ENCODE measurements at places on chromosomes 16 and 17. TPM values are rescaled to one million over a fixed set of nuclear protein-coding genes. Genes with fewer than 3 reads are reported as not detected.

- no peak for DNase-seq
Observed at GRCh38 chr16:30942426-30942806, 6.5 kb upstream of the ORAI3 start.

The CUEDC1 gene
- 60.7 TPM for total RNA-seq

The CLDN6 gene
- 0.26 TPM for total RNA-seq

GRCh38 chr16:79628501-79628975, 28.0 kb upstream of the MAF start:
- peak; percentile 39 for DNase-seq

The TBC1D3L gene
- 33.5 TPM for total RNA-seq

- no peak for DNase-seq
Observed at GRCh38 chr17:4160294-4160859, 17.4 kb downstream of the CYB5D2 start.

DNA sequence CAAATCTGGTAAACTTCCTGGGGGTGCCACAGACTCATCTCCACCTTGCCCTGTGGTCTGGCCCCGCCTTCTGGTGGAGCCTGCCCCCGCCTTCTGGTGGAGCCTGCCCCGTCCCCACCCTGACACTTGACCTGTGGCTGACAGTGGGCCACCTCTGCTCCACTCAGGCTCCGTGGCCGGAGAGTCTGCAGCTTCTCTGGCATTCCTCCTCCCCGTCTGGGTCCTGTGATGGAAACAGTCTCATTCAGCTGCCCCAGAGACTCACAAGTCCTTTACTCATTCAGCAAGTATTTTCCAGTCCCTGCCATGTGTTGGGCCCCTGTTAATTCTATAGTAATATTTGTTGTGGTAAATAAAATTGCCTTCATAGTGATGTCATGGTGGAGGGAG, 21.0 kb upstream of the G6PC1 start:
- DNase-seq: no peak

GRCh38 chr16:31347445-31347844, 7.5 kb upstream of the ITGAX start:
- DNase-seq: no peak

- no peak for DNase-seq
Observed at GRCh38 chr17:8072341-8072728, 15.2 kb downstream of the ALOX12B start.

The SLC4A1 gene
- total RNA-seq: not detected

DNA sequence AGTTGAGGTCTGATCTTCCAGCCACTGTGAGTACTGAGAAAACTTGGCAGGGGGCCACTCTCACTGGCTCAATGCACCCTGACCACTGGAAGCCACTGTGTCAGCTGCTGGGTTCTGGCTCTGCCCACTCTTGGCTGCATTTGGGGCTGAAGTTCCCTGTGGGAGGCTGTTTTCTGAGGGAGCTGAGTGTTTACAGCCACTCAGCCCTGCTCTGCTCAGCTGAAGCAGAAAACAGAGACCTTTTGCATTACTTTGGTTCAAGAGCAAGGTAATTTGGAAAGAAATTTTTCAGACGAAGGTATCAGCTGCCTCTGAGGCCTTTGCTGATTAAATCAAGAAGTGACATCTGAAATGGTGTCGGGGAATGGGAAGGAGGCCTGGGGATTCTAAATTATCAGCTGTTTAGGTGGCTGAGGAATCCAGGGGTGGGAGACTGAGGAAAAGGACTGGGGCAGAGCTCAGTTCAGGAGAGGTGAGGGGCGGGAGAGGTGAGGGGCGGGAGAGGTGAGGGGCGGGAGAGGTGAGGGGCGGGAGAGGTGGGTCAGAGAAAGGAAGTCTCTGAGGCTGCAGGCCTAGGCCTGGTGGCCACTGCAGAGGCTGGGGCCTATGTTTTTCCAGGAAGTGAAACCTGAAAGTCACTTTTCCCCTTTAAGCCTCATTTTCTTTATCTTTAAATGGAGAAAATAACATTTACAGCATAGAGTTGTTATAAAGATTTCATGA, at the start of gene ACSM5:
Gene ACSM5 (plus strand): TSS at position 137 of the 723 bp plus-strand sequence. CDS start 1,951 bp downstream, outside the sequence.
- DNase-seq: no peak

GRCh38 chr16:2919511-2920255, 8.0 kb downstream of the FLYWCH1 start:
- peak; percentile 38 for DNase-seq

- no peak for DNase-seq
Observed at GRCh38 chr17:67435122-67435521, 58.0 kb downstream of the PITPNC1 start.

All from PC-9 (cell line).